Activated T-helper 17 cell treated with anti-CD3 and anti-CD28 coated beads, Interleukin-2, amount 50 U/mL, for 72 hours (primary cell): ENCODE measurements at places on chromosomes 1 and 21. TPM values are rescaled to one million over a fixed set of nuclear protein-coding genes. Genes with fewer than 3 reads are reported as not detected.
A peak's percentile ranks its signal among the peaks of the same experiment; 100 is the strongest.

The RASAL2 gene
- total RNA-seq: 0.11 TPM

The AMPD1 gene
- not detected for total RNA-seq

The SMYD2 gene
- total RNA-seq: 50.9 TPM

The CNKSR1 gene
- total RNA-seq: 2.9 TPM

The SPRR2G gene
- not detected for total RNA-seq

The CBR1 gene
- 63.9 TPM for total RNA-seq

The OPTC gene
- not detected for total RNA-seq

The SETDB1 gene
- total RNA-seq: 74.3 TPM

The MFSD2A gene
- 8.1 TPM for total RNA-seq

- ATAC-seq: no peak
Observed at GRCh38 chr1:89047734-89048133, 17.3 kb downstream of the GBP1 start.

GRCh38 chr21:21200103-21200938 lies 202.1 kb downstream of the NCAM2 start:
- peak; percentile 79 for ATAC-seq

GRCh38 chr1:23638188-23638619 lies 53.4 kb upstream of the RPL11 start:
- ATAC-seq: no peak

DNA sequence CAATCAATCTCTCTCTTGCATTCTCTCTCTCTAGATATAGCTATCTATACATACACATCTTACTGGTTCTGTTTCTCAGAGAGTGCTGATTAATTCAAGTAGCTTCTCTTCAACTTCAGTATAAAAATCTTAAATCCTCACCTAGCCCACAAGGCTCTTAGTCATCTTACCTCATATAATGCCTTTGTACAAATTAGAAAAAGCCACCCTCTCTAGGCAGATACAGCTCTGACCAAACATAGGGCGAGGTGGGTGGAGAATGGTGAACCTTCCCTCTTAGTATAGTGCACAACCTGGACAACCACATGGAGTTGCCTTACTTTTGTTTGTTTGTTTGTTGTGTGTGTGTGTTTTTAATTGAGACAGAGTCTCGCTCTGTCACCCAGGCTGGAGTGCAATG lies 5.1 kb upstream of the INAVA start:
- peak; percentile 83 for ATAC-seq

GRCh38 chr1:202105571-202106339 lies 17.0 kb upstream of the GPR37L1 start:
- ATAC-seq: peak; percentile 67

GRCh38 chr1:26291433-26291832 lies 11.5 kb downstream of the SH3BGRL3 start:
- ATAC-seq: no peak

GRCh38 chr1:43539726-43540434 lies 9.2 kb downstream of the PTPRF start:
- no peak for ATAC-seq

GRCh38 chr1:201136355-201137023 lies 9.5 kb upstream of the ASCL5 start:
- ATAC-seq: no peak

DNA sequence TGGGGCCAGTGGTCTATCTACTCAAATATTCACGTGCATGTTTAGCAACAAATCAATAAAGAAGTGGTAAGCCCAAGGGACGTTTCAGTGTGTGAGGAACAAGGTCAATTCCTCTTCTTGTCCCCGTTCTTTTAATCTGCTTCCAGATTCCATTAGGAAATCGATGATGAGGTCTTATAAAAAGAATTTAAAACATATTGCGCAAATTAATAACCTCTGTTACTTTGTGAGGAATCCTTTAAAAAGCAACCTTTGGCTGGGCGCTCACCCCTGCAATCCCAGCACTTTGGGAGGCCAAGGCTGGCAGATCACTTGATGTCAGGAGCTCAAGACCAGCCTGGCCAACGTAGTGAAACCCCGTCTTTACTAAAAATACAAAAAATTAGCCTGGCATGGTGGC lies 113.0 kb upstream of the TMPRSS2 start:
- no peak for ATAC-seq

- ATAC-seq: peak; percentile 71
Observed at GRCh38 chr21:15421947-15422346, 307.8 kb upstream of the USP25 start.

DNA sequence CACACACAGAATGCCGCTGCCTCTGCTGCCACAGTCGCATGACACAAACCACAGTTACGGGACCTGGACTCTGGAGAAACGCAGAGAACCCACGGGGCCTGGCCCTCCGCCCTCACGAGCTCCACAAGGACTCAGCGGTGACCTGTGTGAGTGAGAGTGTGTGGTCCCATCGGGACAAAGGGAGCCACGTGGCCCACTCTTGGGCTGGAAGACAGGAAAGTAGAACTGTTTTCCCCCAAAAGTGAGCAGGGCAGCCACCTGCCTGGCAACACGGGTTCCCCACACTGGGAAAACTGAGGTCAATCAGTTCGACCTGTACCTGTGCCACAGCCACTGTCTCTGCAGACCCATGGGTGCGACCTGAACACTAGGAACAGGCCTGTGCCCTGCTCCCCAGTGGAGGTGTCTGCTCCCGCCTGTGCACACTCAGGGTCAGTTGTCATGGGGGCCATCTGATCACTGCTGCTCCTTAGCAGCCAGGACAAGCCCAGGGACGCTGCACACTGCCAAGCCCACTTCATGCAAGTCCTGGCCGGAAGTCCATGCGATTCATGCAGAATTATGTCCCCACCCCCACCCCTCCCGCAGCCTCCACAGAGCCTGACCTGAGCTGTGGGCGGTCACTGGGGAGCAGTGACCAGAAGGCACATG lies 54.4 kb upstream of the ADARB1 start:
- no peak for ATAC-seq

GRCh38 chr1:219385787-219386427 lies 212.2 kb downstream of the LYPLAL1 start:
- ATAC-seq: no peak

DNA sequence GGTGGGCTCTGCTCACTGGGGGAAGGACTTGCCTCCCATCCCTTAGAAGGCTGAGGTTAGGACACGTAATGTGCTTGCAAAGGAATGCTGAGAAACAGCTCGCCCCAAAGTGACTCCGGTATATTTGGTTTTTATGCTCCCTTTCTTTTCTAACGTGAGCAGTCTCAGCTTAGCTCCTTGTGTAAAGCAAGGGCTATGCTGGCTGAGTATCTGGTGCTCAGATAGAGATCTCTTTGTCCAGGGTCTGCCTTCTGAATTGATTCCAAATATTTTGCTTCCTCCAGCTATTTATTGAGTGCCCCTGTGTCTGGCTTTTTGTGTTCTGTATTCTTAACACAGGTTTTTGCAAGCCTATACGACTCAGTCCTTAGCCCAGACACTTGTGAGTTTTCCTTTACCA lies 94.5 kb upstream of the ARTN start:
- no peak for ATAC-seq

DNA sequence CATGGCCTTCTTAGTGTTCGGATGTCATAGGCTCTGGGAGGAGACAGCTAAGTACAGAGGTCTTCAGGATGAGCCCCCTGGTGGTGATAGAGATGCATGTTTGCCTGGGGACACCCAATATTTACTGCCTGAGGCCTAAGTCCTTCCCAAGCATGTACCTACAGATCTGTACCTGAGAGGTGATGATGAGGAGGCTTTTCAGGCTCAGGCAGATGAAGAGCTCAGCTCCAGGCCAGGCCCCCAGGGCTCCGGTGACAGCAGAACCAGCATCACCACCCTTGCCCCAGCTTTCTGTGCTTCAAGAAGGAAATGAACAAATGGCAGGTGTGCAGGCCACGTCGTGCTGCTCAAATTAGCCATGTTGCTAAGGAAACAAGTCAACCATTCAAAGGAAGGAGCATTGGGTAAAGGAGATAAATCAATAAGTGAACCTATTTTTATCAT lies 21.1 kb downstream of the CACNA1E start:
- peak; percentile 19 for ATAC-seq

DNA sequence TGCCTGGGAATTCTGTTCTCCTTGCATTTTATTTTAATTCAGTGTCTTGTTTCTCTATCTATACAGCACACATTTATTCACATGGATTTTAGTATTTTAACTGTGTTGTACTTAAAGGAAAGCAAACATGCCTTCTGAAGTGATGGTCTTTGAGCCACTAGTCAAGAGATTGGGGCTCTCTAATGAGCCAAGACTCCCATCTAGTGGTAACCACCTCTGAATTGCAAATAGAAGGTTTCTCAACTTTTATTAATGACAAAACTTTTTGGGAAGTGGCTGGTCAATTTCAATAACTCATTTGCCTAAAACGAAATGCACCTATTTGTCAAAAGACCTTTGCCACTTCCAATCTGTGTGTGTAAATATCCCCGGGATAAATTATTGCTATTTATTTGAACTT lies 199.6 kb downstream of the LTN1 start:
- ATAC-seq: no peak

DNA sequence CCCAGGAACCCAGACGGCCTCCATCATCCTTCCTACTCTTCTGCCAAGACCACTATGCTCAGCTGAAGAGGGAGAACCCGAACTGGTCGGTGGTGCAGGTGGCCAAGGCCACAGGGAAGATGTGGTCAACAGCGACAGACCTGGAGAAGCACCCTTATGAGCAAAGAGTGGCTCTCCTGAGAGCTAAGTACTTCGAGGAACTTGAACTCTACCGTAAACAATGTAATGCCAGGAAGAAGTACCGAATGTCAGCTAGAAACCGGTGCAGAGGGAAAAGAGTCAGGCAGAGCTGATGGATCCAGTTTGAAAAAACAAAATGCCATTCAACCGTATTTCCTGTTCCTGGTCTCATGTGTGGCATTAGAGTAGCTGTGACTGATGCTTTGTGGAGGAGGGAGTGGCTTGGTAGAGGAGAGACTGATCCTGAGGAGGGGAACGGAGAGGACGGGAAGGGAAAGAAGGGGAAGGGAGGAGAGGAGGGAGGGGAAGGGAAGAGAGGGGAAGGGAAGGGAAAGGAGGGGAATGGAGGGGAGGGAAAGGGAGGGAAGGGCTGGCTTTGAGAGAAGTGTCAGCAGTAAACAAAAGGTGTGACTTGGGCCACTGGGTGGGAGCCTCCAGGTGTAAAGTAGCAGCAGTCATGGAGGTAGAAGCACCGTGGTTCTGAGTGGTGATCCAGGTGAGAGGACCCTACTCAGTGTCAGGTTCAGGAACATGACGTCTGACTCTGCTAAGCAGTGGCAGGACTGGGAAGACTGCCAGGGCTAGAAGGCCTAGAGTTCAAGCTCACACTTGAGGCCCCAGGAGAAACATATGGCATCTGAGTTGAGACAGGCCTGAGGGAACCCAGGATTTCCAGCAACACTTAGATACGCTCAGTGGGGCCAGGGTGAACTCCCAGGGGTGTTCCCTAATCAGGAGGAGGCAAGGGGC lies 846 bp downstream of the HMGB4 start:
- no peak for ATAC-seq

DNA sequence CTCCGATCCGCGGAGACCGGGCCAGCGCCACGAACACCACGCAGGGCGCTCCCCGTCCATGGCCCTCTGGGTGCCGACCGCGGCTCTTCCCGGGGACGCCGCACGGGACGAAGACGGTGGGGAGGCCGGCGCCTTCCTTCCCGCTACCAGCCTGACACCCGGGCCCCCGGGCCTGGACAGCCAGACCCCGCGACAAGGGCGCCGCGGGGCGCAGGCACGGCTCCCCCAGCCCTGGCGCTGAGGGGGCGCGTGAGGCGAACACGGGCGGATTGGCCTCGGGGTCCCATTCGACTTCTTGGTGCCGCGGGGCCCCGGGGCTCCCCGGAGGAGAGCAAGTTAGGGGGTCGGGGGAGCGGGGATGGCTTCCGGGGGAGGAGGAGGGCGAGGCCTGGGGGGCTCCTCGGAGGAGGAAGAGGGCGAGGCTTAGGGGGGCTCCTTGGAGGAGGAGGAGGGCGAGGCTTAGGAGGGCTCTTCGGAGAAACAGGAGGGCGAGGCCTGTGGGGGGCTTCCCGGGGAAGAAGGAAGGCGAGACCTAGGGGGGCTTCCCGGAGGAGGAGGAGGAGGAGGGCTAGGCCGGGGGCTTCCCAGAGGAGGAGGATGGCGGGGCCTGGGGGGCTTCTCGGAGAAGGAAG lies 537 bp upstream of the KLHL17 start:
- ATAC-seq: peak; percentile 29

- ATAC-seq: peak; percentile 2
Observed at GRCh38 chr21:38249696-38250278, 7.0 kb upstream of the KCNJ15 start.

GRCh38 chr1:213325482-213325881 lies 274.4 kb downstream of the RPS6KC1 start:
- ATAC-seq: no peak

- ATAC-seq: no peak
Observed at GRCh38 chr1:84842748-84843231, 50.2 kb downstream of the LPAR3 start.

DNA sequence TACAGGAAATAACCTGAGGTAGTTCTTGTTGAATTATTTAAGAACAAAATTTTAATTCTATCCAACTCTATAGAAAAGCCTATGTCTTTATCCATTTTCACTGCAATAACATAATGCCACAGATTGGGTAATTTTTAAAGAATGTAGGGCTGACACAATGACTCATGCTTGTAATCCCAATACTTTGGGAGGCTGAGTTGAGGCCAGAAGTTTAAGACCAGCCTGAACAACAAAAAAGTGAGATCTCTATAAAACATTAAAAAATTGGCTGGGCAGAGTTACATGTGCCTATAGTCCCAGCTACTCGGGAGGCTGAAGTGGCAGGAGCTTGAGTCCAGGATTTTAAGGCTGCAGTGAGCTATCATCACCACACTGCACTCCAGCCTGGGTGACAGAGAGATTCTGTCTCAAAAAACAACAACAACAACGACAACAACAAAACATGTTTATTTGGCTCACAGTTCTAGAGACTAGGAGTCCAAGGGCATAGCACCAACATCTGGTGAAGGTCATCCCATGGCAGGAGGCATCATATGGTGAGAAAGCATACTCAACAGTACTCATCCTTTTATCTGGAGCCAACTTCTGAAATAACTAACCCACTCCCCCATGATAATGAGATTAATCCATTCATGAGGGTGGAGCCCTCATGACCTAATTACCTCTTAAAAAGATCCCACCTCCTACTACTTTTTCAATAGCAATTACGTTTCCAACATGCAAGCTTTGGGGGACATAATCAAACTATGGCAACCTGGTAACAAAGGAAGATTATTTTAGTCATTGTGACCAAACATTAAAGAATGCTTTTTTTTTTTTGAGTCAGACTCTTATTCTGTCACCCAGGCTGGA lies 59.6 kb downstream of the ABL2 start:
- peak; percentile 23 for ATAC-seq

GRCh38 chr1:60487565-60488345 lies 414.2 kb upstream of the C1orf87 start:
- ATAC-seq: no peak

DNA sequence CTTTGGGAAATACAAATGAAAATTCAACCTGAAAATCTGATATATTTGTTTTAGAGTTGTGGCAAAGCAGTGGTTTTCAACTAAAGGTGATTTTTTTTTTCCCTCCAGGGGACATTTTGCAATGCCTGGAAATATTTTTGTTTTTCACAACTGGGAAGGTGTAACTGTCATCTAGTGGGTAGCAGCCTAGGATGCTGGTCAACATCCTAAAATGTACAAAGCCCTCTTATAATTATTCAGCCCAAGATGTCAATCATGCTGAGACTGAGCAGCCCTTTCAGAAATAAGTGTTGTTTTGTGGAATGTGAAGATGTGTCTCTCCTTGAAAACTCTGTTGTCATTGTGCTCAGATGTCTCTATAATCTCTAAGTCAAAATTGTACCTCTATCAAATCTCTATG lies 95.2 kb upstream of the NCAM2 start:
- no peak for ATAC-seq
